ENCODE measurements at places on chromosomes 4 and X. TPM values are rescaled to one million over a fixed set of nuclear protein-coding genes. Genes with fewer than 3 reads are reported as not detected.

- DNase-seq: no peak
These were observed 69.2 kb downstream of the SYNPO2 start for GRCh38 chr4:118957722-118958445.

DNA sequence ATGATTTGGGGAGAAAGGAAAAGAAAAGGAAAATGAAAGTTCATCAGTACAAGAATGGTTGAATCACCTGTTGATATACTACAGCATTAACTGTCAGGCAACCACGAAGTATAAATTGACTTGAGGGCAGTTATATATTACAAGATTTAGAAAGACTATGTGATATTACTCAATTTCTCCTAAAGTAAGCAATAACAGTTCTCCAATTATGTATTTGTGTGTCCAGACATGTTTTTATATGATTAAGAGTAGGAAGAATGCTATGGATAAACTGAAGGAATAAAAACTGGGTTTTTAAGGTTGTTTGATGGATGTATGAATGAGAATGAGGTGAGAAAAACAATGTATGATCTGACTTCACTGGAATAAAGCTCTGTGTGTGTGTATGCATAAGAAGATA, 2234.4 kb downstream of the ARAP2 start:
- DNase-seq: no peak

DNA sequence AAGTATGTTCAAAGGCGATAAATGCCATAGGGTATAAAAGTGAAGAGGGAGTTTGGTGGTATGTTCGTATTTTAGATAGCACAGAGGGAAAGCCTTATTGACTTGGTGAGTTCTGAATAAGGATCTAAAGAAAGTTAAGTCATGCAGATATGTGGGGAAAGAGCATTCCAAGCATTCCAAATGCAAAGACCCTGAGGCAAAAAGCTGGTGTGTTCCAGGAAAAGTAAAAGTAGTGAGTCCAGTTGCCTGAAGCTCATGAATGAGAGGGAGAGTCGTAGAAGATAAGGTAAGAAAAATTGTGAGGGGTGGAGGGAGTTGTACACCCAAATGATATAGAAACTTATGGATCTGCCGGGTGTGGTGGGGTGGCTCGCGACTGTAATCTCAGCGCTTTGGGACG, 426.7 kb downstream of the RPA4 start:
- DNase-seq: no peak

The GUCY1B1 gene
- 2.2 TPM for total RNA-seq

DNA sequence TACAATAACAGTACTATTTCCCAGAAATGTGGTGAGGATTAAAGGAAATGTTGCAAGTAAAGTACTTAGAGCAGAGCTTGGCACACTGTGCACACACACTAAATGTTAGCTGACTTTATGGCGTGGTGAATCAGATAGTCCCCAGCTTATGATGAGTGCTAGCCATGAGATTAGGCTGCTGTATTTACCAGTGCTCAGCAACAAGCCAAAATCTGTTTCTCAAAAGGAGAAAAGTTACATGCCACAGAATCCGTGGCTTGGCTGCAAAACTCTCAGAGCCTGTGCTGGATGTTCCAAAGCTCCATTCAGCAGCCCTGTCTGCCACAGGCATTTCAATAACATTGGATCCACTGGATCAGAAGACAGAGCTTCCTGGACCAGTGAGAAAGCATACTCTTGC, 12.8 kb upstream of the STBD1 start:
- DNase-seq: no peak

DNA sequence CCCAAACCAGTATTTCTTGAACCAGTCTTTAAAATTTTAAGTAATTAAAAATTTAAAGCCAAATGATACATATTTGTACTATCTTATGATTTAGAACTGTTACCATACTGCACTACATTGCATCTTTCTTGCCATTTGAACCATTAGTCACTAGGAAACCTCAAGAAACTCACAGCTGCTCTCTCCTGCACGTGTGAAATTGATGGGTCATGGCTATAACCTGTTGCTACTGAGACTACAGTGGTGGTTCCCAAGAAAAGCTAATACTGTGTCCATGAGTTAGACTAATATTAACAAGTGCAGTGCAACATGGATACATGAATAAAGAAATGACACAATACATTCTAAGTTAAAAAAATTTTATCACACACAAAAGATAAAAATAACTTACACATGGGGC, 88.4 kb downstream of the PDE5A start:
- DNase-seq: no peak

- DNase-seq: no peak
These were observed 24.6 kb upstream of the CD40LG start for GRCh38 chrX:136623396-136623795.

The ITIH6 gene
- total RNA-seq: not detected
